ENCODE measurements at places on chromosomes 7 and 10.

- peak; percentile 8 for DNase-seq
Measured at GRCh38 chr10:48577158-48577557, 27.7 kb downstream of the ARHGAP22 start.

- no peak for DNase-seq
Measured at GRCh38 chr10:21260066-21260465, 265.4 kb downstream of the SKIDA1 start.

DNA sequence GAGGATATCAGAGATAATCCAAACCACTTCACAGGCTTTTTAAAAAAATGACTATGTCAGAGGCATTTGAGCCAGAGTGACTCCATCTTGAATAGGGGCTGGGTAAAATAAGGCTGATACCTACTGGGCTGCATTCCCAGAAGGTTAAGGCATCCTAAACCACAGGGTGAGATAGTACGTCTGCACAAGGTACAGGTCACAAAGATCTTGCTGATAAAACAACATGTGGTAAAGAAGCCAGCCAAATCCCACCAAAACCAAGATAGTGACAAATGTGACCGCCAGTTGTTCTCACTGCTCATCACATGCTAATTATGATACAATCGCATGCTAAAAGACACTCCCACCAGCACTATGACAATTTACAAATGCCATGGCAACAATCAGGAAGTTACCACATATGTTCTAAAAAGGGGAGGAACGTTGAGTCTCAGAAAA lies 177.5 kb downstream of the RAPGEF5 start:
- no peak for DNase-seq

- DNase-seq, result no peak
Measured at GRCh38 chr7:101590663-101591435, 38.2 kb downstream of the MYL10 start.

- DNase-seq, result no peak
Measured at GRCh38 chr7:91228327-91228726, 35.9 kb upstream of the FZD1 start.

DNA sequence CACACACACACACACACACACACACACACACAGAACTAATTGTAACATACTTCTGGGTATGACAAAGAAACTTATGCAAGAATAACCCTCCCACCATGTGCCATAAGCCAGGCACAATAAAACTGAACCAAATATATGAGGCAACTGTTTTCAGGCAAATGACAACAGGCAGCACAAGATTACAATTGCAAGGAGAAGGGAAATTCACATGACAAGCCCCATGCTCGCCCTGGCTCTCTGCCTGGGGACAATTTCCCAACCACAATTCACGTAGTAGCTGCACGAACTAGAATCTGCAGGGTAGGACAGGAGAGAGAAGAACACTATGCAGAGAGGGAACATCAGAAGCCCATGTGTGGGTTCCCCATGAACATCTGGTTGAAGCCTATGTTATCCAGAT lies 143.3 kb downstream of the CALN1 start:
- DNase-seq, result no peak

- DNase-seq, result no peak
Measured at GRCh38 chr10:132418527-132419416, 21.8 kb downstream of the PWWP2B start.

- DNase-seq, result no peak
Measured at GRCh38 chr10:103072891-103073290, 120.2 kb downstream of the NT5C2 start.

DNA sequence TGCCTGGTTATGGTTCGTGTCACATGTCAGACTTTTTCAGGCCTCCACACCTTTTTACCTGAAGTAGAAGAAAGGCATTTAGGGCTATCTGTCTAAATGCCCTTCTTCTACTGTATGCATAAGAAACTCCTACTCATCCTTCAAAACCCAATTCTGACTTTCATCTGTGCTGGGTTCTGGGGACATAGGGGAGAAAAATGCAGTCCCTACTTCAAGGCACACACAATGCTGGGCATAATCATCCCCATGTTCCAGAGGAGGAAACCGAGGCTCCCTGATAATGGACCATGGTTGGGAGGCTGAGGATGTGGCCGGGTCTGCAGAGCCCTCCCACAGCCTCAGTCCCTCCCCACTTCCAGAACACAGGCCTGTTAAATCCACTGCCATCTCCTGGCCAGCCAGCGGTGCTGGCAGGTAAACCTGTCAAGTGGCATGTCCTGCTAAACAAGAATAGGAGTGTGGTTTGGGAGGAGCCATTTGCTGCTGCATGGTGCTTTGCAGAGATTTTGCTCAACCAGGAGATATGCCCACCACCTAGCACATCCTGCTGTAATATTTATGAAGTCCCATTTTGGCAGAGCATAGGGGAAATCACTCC lies 32.0 kb downstream of the GRID1 start:
- no peak for DNase-seq

GRCh38 chr10:31836569-31837406 lies 91.8 kb downstream of the ARHGAP12 start:
- peak; percentile 4 for DNase-seq

- DNase-seq, result no peak
Measured at GRCh38 chr7:121397361-121397760, 1.3 kb upstream of the FAM3C start.

DNA sequence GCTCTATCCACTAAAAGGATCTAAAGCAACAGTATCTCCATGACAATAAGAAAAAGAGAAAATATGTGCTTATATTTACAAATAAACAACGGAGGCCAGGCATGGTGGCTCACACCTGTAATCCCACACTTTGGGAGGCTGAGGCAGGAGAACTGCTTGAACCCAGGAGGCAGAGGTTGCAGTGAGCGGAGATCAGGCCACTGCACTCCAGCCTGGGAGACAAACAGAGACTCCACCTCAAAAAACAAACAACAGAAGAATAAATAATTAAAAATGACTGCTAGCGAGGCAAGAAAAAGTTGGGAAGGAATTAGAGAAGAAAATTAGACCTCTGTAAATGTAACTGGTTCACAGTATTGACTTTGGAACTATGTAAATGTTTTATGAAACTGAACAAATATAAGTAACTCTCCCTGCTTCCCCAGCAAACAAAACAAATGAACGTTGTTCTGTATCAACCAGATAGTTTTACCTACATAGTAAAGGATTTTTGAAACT lies 17.1 kb downstream of the TRIM24 start:
- no peak for DNase-seq

GRCh38 chr7:2260820-2261219 lies 18.8 kb downstream of the NUDT1 start:
- no peak for DNase-seq

DNA sequence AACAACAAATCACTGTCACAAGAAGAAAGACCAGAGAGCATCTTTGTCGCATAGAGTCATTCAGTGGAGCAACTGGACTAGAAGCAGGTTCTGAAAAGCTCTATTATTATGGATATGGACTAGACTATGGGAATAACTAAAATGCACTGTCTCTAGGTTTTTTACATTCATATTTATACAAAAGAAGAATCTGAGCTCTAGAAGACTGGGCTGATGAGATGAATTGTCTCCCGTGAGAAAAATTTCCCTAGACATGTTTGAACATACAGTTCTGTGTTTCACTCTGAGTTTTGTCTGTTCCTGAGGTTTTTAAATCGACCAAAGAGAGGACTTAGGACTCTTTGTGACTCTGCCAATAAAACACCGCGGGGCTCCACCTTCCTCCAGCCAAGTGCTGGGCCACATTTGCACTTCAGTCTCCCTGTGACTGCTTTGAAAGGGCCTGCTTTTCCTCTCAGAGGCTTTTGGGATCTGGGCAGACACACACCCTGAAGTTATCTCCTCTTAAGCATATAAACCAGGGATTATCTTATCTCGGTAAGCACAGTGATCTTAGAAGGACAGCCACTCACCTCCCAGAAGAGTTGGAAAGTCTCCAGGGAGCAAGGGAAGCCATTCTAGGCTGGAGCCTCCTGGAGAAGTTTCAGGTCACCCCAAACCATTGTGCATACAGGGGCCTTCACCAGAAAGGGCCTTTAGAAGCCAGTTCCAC lies 101.0 kb upstream of the JCAD start:
- DNase-seq, result no peak

- DNase-seq, result no peak
Measured at GRCh38 chr7:94223375-94224084, 171.2 kb upstream of the COL1A2 start.

DNA sequence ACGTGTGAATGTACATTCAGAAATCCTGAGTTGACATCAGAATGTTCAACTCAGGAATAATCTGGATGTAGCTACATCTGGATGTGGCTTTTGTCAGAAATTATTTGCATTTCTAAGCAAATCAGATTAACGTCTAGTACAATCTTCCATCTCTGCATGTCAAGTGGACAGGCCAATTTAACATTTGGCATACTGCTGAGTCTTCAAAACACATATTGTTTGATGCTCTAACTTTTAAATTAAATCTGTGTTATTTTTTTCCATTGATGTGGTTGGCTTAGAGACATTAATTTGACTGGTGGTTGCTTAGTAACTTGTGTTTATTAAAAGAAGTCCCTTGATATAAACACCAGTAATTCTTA lies 3.4 kb downstream of the STAMBPL1 start:
- DNase-seq, result peak; percentile 44

- DNase-seq, result peak; percentile 32
Measured at GRCh38 chr7:130141161-130141883, 63.9 kb downstream of the TMEM209 start.

DNA sequence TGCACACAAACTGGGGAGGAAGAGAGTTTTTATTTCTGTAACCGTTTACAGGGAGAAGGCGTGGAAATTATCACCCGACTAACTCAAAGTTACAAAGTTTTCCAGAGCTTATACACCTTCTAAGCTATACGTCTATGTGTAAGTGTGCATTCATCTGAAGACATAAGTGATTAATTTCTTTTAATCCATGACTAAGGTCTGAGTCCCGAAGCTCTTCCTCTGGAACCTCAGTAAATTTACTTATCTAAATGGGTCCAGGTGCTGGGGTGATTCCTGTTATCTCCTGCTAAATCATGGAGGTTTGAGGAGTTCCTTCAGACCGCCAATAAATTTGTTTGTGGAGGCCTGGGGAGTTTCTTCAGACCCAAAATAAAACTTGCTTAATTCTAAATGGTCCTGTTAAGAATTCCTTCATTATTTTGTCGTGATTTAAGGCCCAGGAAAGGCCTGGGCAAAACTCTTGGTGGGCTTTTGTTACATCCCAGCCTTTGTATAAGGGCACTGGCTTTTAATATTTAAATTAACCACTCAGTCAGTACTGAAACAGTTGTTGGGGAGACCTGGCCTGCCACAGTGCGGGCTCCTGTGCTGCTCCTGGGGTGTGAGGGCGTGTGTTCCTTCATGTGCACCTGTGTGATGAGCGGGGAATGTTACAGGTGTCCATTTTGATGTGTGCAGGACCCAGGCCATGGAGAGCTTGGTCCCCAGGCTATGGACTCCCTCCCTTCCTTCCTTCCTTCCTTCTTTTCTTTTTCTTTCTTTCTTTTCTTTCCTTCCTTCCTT lies 5.8 kb upstream of the METTL27 start:
- DNase-seq, result no peak

- DNase-seq, result no peak
Measured at GRCh38 chr7:145884716-145885514, 231.7 kb upstream of the CNTNAP2 start.

GRCh38 chr7:128055637-128056036 lies 24.4 kb upstream of the LRRC4 start:
- DNase-seq, result no peak

DNA sequence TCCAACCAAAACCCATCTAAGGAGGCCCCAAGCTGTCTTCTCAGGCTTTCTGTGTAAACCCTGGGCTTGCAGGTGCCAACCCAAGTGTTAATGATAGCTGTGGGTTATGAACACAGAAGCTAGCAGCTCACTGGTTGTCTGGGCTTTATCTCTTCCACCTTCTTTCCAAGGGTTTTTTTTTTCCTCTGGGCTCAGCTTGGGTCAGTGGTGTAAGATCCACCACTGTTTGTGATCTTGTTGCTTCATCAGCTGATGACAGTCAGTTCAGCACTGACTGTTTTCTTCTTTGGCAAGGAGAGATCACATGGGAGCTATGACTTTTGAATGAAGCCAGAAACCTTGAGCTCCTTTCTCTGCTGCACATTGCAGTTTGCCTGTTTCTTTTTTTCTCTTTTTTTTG lies 4.6 kb downstream of the GTPBP4 start:
- no peak for DNase-seq

All from CD4-positive, alpha-beta T cell treated with Interleukin-15 for 4 hours (primary cell).